Activated CD8-positive, alpha-beta memory T cell treated with anti-CD3 and anti-CD28 coated beads, Interleukin-2, amount 50 U/mL, for 48 hours (primary cell): ENCODE measurements at places on chromosomes 16 and 17.

DNA sequence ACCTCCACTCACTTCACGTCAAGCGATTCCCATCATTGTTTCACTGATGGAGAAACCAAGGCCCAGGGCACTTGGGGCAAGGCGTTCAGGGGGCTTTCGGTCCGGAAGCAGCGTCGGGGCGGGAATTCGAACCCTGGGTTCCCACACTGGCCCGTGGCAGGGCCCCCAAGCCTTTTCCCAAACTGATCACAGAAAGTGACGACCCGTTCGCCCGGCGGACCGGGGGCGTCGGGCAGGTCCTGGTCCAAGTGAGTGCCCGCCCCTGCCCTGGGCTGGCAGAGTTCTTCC is 856 bp upstream of the MON1B start:
- no peak for DNase-seq

GRCh38 chr17:80286638-80286960 is 25.9 kb downstream of the RNF213 start:
- no peak for DNase-seq

- DNase-seq, result no peak
Measured at GRCh38 chr17:49455272-49455861, 39.7 kb upstream of the NGFR start.

GRCh38 chr16:83951544-83951943 is 1.5 kb upstream of the OSGIN1 start:
- no peak for DNase-seq

GRCh38 chr17:78935419-78936323 is 10.5 kb upstream of the TIMP2 start:
- no peak for DNase-seq

- peak; percentile 57 for DNase-seq
Measured at GRCh38 chr16:27242868-27243590, 25.5 kb downstream of the NSMCE1 start.

DNA sequence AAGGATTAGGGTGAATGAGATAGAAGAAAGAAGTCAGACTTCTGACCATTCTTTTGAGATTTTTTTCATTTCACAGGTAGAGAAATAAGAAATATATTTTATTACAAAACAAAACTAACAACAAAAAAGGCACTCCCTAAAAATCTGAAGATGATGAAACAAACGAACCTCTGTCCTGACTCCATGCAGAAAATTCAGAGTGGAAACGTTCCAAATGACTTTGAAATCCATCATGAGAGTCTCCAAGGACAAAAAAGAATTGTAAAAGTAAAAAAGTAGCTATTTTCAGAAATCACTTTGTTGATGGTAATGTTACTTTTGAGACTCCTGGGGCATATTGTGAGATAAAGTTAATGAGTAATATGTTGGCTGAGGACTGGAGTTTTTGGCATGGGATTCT is 26.4 kb upstream of the MNT start:
- DNase-seq, result no peak

GRCh38 chr17:60102632-60103096 is 23.9 kb upstream of the HEATR6 start:
- DNase-seq, result peak; percentile 70

DNA sequence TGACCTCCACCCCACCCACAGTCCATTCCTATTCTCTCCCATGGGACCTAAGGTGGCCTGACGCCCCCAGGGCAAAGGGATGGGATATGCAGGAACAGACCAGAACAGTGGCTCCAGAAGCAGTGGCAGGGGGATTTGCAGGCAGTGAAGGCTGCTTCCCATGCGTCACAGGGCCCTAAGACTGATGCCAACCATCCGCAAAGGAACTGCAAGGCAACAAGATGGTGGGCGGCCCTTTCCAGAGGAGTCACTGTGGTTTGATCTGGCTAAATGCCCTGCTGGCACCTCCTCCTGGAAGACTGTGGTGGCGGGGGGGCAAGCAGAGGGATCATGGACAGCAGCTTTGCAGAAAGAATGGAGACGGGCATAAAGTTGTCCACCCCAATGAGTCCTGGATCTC is 4.4 kb upstream of the SLC39A11 start:
- no peak for DNase-seq

- no peak for DNase-seq
Measured at GRCh38 chr17:58324409-58325288, 3.9 kb downstream of the TSPOAP1 start.

GRCh38 chr17:6502871-6503509 is 53.4 kb downstream of the PITPNM3 start:
- DNase-seq, result no peak

DNA sequence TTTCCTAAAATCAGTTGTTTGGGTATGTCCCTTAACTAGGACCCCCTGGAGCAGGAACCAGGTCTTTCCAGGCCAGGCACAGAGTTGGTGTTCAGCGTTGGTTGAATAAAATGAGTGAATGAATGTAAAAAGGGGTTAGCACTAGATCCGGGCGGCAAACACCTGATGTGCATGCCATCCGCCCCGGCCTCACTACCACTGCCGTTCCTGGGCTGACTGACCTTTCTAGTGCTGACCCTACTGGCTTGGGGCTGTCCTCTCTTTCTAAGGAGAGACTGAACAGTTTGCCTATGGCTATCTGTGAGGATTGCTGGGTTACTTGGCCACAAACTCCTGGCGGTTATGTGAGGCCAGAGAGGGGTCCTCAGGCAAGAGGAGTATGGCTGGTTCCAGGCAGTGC is 10.1 kb upstream of the PHF12 start:
- DNase-seq, result no peak

- DNase-seq, result no peak
Measured at GRCh38 chr17:80129006-80129565, 17.8 kb downstream of the EIF4A3 start.
